ENCODE measurements at places on chromosomes 13 and 19. TPM values are rescaled to one million over a fixed set of nuclear protein-coding genes. Genes with fewer than 3 reads are reported as not detected.

Gene TUBA3C
- not detected for total RNA-seq

Gene CRX
- not detected for total RNA-seq

Gene OVOL3
- not detected for total RNA-seq

- no peak for DNase-seq
Observed at GRCh38 chr13:50403311-50403710, 388.1 kb downstream of the KCNRG start.

DNA sequence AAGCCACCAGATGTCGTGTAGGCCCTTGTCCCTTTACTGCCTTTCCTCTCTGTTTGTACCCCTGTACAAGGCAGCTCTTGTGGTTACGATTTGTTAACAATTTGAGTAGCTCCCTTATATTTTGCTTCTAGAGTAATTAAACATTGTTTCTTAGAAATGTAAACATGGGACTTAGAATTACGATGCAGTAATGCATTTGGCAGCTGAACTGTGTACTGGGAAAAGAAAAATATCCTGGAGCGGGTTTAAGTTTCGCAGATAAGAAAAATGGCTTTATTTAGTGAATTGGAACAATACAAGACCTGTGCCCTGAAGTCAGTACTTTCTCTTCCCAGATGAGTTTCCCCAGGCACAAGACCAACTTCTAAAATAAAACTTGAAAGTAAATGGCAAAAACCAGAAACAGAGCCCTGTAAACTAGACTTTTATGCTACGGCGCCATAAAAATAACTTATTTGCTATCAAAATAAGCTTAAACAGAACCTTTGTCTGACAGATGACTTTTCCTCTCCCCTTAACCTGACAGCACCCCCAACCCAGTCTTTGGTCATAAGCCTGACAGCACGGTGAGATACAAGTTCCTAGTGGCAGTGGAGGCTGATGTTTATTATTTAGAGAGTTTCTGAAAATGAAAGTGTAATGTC lies 63.0 kb downstream of the LRCH1 start:
- no peak for DNase-seq

Gene RGCC
- total RNA-seq: 205 TPM

Gene FXYD7
- total RNA-seq: 0.48 TPM

Gene CGB5
- total RNA-seq: not detected

Gene SUPT5H
- 84.5 TPM for total RNA-seq

GRCh38 chr19:51702103-51702824 lies 9.1 kb downstream of the SPACA6 start:
- DNase-seq: peak; percentile 93

DNA sequence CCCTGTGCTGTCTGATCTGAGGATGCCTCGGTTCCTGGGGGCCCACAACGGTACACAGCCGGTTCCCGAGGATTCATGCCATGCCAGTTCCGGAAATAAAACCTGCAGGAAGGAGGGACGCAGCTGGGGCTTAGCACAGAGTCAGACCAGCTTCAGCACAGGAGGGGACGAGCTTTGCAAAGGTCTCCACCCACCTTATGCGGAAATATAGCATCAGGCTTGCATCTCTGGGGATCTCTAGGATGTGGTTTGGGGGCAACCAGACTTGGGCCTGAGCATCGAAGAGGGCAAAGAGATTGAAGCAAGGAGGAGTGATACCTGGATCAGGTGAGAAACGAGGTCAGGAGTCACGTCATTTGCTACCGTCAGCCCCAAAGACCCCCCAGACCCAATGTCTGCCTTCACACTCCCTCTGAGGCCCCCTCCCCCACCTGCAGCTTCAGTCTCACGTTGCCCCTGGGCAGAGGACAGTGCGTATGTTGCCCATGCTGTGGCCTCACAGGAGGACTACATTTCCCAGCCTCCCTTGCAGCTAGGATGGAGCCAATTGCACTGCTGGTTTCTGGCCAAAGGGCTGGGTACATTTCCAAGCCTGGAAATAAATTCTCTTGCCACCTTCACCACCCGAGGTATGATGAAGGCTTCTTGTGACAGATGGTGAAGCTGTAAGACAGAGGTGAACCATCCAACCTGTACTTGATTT lies 12.1 kb downstream of the TYK2 start:
- DNase-seq: no peak

Gene CYP2S1
- 2.2 TPM for total RNA-seq

DNA sequence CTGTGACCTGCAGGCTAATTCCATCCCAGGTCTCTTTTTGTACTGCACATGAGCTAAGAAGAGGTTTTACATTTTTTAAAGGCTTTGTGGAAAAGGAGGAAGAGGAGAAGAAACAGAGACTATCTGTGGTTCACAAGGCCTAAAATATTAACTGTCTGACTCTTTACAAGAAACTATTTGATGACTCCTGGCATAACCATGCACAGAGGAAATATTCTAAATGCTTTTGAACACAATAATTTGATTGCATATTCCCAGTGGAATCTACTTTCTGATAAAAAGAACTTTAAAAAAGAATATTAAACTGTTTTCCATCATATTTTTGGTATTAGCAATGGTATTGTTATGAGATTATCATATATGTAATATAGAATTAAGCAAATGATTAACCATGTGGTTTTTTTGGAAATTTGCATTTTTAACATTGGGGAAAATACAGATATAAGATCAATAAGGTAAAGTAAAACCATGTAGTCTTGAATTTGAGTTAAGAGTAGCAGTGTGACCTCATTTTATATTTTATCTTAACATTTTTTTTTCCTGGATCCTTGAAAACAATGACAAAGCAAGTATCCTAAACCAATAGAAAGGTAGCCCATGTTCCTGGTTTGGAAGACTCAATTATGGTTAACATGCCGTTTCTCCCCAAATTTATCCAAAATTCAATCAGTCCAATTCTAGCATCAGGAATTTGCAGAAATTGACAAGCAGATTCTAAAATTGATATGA lies 251.0 kb downstream of the UQCRFS1 start:
- no peak for DNase-seq

DNA sequence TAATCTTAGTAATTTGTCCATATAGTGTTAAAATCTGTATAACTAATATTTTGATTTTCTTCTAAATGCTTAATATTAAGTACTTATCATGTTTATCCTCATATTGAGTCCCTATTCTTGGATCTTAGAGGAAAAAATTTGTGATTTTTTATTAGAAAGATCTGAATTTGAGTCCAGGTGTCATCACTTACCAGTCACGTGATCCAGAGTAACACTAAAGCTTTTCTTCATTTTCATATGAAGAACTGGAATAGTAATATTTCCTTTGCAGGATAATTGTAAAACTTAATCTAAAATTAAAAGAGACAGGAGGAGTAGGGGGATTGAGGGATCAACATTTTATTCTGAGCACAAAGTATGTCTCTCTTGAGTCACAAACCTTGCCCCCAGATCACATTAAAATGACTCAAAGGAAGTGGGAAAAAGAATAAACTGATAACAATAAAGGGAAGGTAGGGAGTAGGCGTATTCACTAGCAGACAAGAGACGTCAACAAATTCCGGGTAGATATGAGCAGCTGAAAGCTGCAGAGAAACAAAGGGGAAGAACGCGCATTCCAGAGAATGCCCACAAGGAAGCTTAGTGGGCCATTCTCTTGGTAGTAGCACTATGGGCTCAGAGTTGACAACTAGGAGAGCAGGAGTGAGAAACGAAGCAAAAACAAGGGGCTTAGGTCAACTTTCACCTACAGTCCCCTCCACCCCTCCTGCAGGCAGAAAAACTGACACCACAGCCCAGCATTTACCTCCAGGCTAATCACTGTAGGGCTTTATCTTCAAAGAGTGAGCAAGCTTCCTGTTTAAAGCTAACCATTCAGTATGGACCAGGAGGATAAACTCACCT lies 123.1 kb downstream of the SPRY2 start:
- DNase-seq: no peak

DNA sequence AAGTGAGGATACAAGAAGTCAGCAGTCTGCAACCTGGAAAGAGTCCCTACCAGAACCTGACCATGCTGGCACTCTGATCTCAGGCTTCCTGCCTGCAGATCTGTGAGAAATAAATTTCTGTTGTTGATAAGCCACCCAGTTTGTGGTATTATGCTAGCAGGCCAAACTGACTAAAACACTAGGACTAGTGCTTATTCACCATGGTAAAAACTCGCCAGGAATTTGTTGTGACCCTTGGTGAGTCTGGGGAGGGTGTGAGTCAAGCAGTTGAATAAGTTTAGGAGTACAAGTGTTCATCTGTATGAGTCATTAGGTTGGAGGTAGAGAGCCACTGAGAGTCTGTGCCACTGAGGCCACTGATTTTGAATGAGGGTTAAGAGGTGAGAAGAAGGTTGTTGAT lies 3.6 kb downstream of the ZIK1 start:
- DNase-seq: no peak

Gene ZNF729
- not detected for total RNA-seq

GRCh38 chr13:48437371-48437770 lies 24.5 kb upstream of the LPAR6 start:
- no peak for DNase-seq

DNA sequence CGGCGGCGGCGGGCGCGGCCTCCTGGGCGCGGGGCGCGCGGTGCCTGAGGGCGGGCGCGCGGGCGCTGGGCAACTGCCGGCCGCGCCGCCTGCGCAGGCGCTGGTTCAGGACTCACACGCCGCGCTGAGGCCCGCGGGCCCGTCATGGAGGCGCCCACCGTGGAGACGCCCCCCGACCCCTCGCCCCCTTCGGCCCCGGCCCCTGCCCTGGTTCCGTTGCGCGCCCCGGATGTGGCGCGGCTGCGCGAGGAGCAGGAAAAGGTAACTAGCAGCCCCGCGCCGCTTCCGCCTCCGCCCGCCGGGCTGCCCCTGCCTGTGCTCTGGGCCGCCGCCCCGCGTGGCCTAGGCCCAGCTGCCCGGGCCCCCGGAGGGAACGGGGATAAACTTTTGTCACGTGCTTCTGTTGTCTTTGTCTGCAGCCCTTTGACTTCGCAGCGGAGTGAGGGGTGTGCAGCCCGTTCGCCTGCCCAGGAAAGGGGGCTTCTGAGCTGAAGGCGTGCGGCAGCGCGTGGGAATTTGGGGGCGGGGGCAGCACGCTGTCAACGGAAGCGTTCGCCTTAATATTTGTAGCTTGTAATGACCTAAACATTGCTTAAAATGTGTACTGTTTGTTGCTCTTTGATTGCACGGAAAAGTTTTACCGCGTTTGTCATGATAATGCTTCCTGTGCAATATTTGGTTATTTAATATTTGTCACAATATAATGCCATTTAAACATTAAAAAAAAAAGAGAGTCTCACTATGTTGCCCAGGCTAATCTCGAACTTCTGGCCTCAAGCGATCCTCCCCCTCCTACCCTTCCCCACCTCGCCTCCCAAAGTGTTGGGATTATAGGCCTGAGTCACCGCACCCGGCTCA lies 594 bp downstream of the URI1 start:
- peak; percentile 89 for DNase-seq

GRCh38 chr19:58510084-58510862 lies 1.5 kb downstream of the SLC27A5 start:
- no peak for DNase-seq

Gene OBI1
- 8.2 TPM for total RNA-seq

DNA sequence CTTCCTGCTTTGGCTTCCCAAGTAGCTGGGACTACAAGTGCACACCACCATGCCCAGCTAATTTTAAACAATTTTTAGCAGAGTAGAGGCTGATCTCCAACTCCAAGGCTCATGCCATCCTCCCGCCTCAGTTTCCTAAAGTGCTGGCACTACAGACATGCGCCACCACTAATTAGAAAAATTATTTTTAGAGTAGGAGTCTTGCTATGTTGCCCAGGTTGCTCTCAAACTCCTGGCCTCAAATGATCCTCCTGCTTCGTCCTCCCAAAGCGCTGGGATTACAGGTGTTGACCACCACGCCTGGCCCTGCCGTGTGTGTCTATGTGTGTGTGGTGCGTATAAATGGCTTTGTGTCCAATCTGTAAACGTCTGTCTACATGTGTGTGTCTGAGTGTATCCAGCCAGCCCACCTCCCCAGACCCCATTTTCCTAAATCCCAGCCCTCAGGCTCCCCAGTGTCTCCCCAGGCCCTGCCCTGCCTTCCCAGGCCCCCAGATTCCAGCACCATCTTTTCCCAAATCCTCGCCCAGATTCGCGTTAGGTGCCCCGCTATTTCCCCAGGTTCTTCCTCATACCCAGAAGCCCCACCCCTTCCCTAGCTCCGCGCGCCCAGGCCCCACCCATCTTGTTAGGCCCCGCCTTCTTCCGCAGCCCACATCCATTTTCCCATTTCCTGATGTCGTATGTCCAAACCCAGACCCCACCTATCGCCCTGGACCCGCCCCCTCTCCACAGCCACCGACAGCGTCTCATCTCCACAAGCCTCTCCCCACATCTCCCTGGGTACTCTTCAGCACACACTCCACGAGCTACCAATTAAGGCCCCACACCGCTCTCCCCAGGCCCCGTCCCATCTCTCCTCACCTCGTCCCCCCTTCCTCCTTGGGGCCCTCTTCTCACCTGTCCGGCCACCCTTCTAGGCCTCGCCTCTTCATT lies 24.9 kb downstream of the SLC8A2 start:
- DNase-seq: no peak

Gene BCKDHA
- total RNA-seq: 5.7 TPM

DNA sequence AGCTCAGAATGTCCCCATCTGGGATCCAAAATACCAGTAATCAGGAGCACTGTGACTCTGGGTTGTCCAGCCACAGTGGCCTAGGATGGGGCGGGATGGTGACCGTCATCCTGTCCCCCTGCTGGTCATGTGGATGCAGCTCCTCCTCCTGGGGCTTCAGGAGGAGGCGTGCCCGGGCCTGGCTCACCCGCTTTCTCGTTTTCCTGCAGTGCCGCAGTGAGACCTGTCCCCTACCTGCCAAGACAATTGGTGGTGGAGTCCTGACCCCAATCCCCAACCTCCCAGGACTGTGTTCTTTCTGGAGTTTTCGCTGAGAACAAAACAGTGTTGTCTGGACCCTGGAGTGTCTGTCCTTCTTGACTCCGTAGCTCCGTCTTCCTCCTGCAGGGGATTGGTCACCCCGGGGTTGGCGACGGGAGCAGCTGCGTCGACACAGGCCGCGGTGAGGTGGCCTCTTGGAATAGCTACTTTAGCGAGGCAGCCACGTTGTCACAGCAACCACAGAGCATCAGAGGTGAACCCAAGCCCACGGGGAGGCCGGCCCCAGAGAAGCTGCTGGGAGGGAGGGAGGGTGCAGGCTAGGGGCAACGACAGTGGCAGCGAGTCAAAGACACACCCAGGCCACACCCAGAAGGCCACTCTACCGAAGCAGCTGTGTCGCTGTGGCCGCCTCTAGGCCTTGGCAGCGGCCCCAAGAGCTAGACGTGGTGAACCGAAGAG lies 10.2 kb upstream of the EMC10 start:
- no peak for DNase-seq

Gene RCBTB2
- total RNA-seq: 11.8 TPM

DNA sequence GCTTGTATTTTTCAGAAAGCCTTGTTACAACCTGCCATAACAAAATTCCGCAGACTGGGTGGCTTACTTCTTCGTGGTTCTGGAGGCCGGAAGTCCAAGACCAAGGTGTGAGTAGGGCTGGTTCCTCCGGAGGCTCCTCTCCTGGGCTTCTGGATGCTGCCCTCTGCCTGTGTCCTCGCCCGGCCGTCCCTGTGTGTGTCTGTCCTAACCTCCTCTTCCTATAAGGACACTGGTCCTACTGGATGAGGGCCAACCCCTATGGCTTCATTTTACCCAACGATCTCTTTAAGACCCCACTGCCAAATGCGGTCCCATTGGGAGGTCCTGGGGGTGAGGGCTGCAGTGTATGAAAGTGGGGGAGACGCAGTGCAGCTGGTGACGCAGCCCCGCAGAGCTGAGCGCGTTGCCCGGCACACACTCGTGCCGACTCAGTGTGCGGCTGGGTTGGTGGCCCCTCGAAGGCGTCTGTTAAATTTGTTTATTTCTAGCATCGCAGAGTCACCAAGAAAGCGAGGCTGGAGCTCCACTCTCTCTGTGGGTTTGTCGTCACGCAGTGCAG lies 116.7 kb downstream of the SOX1 start:
- DNase-seq: peak; percentile 51

Gene GNG14
- total RNA-seq: not detected

GRCh38 chr19:39544226-39544903 lies 4.4 kb upstream of the EID2 start:
- DNase-seq: no peak
